ENCODE measurements at places on chromosomes 2 and 18.

- no peak for DNase-seq
Measured at GRCh38 chr2:63399156-63399555, 189.1 kb downstream of the WDPCP start.

DNA sequence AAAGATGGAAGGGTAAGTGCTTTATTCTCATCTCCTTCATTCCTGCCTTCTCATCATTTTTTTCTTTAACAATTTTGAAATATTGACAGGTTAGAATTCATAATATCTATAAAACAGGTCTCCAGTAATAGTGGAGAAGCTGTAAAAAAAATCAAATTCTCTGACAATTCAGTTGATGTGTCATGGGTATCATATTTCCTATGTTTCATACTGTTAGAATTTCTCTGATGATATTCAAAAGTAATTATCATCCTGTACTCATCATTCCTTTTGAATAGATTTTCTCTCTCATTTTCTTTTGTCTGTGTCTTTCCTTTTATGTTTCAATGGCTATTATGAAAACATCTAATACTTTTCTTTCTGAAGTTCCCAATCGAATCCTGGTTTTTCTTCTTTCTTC lies 97.7 kb downstream of the CPS1 start:
- no peak for DNase-seq

- DNase-seq = no peak
Measured at GRCh38 chr2:109217362-109218086, 88.5 kb downstream of the SH3RF3 start.

DNA sequence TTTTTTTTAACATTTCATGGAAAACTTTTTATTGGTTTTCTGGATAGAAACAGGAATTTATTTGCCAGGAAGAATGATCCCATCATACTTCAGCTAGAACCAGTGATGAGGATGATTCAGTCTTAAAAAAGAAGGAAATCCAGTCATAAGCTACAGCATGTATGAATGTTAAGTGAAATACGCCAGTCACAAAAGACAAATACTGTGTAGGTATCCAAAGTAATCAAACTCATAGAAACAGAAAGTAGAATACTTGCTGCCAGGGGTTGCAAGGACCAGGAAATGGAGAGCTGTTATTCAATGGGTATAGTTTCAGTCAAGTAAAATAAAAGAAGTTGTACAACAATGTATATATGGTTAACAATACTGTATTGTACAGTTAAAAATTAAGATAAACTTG lies 21.3 kb downstream of the PSME4 start:
- no peak for DNase-seq

DNA sequence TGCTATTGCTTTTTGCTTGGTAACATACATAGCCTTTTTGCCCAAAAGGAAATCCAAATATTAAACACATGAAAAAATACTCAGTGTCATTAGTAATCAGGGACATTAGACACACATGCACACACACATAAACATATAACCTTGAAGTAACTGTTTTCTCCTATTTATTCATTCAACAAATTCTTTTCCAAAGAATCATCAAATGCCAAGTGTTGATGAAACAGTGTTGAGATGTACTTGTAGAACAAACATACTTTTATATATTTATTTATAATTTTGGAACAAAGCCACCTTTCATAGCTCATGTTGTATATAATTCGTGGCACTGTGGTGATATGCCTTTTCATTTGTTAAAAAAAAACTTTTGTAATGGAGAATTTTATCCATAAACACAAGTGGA lies 81.0 kb downstream of the APLF start:
- DNase-seq = no peak

DNA sequence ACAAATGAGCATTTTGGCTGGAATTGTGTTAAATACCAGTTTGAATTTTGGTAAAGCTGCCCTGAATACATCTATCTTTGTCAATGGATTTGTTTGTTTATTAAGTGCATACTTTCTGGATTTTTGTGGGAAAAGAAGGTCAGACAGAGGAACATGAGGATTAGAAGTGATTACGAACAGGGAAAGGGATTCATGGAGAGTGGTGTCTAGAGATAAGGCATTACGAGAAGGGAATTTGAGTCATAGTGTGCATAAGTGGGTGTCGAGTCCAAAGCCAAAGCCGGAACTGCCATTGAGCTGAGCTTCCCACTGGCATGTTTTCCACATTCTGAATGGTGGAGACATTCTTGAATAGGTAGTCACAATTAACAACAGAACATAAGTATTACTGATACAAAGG lies 68.9 kb upstream of the EFEMP1 start:
- DNase-seq = no peak

DNA sequence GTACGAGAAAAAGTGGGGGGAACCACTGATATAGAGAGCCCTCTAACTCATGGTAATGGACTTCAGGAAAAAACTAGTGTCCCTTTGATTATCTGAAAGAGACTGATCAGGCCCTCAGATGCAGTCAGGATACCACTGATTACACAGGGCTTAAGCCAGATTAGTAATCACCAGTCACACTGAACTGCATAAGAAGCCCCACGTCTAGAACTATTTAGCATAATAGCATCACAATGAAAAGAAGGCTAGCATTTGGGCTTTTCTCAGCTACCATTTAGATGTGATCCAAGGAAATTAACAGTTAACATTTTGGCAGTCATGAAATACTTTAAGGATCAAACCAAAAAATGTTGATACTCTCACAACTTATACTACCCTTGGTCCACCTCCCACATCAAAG lies 813.1 kb upstream of the POU3F3 start:
- no peak for DNase-seq

GRCh38 chr2:169493360-169493759 lies 14.1 kb downstream of the BBS5 start:
- DNase-seq = no peak

DNA sequence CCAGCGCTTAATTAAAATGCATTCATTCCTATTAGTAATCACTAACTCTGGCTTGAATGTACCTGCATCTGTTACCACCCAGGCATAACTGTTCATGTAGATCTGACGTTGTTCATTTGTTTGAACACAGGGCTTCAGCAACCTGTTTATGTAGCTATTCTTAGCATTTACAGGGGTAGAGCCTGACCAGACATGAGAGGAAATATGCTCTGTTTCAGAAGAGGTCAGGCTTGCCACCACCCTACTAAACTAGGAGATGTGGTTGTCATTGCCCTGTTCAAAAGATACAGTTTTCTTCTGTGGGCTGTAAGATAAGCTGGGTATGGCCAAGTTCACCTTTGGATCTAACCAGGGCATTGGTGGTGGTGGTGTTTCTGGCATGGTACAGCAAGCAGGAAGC lies 8.8 kb downstream of the MGAT5 start:
- no peak for DNase-seq

DNA sequence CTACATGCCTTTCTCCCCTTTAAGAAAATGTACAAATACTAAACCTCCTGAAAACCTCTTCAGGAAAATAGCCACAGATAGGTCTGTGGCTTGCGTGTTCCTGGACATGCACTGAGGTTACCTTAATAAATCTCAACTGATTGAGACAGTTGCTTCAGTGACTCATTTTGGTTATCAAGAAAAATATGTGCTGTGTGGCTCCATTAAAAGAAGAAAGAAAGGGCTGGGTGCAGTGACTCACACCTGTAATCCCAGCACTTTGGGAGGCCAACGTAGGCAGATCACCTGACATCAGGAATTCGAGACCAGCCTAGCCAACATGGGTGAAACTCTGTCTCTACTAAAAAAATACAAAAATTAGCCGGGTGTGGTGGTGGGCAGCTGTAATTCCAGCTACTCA lies 27.1 kb downstream of the CREG2 start:
- DNase-seq = no peak

DNA sequence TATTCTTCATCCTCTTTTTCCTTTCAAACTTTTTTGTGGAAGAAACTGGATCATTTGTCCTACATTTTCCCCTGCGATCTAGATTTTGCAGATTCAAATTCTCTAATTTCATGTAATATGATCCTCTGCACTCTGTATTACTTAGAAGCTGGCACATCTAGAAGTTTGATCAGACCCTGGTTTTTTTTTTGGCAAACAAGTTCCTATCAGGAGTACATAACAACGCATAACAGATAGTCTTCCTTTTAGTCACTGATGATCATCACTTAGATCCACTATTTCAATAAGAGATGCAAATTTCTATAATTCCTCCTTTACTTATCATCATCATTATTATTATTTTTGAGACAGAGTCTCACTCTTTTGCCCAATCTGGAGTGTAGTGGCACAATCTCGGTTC lies 117.1 kb downstream of the CDH2 start:
- no peak for DNase-seq

- DNase-seq = no peak
Measured at GRCh38 chr2:69196327-69197117, 183.5 kb downstream of the ANTXR1 start.

DNA sequence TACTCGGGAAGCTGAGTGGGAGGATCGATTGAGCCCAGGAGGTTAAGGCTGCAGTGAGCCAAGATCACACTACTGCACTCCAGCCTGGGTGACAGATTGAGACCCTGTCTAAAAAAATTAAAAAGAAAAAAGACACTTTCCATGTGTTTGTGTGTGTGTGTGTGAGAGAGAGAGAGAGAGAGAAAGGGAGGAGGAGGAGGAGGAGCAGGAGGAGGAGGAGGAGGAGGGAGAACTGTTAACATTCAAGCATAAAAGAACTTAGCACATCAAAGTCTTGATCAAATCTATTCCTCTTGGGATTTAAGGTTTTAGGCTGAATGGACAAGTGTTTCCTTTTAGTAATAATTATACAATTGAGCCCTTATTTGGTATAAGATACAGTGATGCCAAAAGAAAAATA lies 75.5 kb downstream of the SPOPL start:
- DNase-seq = no peak

DNA sequence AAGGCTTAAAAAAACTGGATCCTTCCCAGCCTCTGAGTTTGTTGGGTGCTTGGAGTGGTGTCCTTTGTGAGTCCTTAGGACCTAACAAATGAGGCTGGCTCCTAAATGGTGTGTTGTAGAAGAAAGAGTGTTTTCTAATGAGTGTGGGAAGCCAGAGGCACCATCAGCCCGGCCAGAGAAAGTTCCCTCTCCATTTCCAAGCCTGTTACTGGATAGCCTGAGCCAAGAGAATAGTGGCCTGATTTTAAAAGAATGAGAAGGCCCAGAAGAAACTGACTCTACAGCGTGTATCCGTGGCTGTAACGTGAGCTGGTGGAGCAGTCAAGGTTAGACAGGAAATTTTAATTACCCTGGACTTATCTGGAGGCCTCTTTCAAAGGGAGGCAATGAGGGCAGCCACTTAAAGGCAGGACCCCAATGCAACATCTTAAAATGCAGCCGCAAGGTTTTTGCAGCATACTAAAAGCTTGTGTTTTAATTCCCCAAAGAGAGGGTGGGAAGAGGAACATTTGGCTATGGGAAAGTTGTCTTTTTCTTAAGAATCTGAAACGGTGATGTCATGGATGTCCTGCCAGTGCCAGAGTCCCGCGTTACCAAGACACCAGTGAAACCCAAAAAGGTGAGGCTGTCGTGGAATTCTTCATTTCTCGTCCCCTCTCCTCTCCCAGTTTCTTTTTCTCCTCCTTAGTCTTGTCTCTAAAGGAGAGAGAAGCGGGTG lies 4.6 kb downstream of the EFHD1 start:
- DNase-seq = no peak

- no peak for DNase-seq
Measured at GRCh38 chr2:205053827-205054410, 508.6 kb downstream of the PARD3B start.

DNA sequence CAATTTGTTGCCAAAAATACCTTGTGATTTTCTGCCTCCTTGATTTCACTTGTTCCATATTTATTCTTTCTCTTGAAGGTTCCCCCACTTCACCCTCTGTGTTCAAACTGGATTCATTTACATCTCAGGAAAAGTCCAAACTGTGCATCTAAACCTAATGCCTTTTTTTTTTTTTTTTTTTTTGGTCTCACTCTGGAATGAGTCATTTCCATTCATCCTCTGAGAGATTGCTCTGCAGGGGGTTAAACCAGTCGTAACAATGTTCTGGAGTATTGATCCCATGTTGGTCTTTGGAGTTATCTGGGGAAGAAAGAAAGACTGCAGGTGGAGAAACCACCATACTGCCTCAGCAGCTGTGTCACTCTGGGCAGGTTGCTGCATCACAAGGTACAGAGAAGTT lies 119.7 kb downstream of the TACR1 start:
- DNase-seq = no peak

DNA sequence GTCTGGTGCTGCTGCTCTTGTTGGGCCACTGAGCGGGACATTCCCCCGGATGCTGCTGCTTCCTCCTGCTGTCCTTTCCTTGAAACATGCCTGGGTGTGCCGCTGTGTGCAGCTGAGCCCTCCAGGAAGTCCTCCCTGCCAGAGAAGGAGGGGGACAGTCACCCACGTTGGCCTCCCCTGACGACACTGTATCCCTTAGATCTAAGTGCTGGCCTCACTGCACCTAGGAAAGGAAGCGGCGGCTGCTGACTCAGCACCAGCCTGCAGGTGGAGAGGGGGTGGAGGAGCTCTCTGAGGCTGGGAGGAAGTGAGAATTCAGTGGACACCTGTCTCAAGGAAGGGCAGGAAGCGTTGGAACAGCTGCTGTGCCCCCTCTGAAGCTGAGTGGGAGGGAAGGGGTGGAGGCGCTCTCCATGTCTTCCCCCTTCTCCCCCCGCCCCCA lies 239.8 kb downstream of the HAUS1 start:
- DNase-seq = no peak

- DNase-seq = no peak
Measured at GRCh38 chr2:104858006-104858978, 4.4 kb downstream of the POU3F3 start.

- no peak for DNase-seq
Measured at GRCh38 chr2:3038636-3039035, 339.0 kb downstream of the EIPR1 start.

DNA sequence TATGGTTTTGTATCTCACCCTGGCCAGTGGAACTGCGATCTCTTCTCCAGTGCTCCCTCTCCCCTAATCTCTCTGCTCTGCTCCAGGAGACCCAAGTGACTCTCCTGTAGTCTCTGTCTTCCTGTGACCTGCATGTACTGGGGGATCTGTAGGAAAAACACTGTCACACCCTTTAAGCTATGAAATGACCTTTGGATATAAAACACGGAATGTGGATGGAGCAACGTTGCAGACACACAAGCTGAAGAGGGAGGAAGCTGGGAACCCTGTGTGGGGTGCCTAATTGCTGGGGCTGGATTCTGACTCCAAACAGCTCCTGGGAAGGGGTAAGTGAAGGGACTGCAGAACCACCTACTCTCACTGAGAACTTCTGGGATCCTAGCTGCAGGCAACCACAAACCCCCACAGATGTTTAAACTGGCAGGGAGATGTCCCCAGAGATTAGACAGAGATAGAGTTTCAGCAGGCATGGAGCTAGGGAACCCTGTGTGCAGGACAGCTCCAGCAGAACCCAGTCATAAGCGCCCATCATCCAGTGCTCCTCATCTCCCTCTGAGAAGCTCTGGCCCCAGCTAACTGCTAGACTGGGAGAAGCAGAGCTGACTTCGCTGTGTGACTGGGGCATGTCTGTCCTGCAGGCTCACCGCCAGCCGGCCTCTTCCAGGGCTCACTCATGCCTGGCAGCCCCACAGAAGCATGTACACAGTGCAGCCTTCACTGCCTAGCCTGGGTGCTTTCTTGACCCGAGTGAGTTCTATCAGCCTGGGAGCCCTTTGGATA lies 482.7 kb upstream of the SETBP1 start:
- no peak for DNase-seq

GRCh38 chr2:127406454-127406853 lies 11.8 kb upstream of the PROC start:
- no peak for DNase-seq
